Right cardiac atrium (tissue), 5 donors: ENCODE measurements at places on chromosomes 4 and X.

GRCh38 chrX:9352694-9353411, 112.0 kb upstream of the TBL1X start:
- DNase-seq, result no peak

DNA sequence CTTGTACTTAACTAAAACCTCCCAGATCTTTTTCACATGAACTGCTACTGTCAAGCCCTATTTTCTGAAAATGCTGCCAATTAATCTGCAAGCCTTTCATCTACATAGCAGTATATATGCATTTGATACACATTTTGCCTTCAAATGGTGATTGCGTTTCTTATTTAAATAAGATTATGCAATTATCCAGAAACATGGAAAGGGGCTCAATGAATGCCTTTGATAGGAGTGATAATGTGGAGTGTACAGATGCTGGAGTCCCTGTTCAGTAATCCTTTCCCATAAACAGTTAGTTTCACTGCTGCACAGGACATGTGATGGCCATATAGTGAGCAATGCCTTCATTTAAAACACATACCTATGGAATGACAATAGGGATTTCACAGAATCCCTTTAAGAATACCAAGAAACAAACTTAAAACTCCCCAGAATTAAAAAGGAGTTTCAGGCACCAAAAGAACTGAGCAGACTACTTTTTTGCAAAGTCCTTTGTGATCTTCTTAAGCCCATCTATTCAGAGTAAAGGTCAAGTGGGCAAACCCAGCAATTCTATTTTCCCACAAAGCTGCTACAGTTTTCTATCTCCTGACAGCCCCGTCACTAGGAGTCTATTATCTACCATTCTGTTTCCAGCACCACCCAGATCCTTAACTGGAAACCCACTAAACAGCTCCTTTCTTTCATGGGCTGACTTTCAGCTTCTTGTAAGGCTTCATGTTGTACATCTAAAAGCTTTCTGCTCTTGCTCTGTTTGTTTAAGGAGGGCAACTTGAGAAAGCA, 120.3 kb downstream of the UNC5C start:
- DNase-seq, result no peak

DNA sequence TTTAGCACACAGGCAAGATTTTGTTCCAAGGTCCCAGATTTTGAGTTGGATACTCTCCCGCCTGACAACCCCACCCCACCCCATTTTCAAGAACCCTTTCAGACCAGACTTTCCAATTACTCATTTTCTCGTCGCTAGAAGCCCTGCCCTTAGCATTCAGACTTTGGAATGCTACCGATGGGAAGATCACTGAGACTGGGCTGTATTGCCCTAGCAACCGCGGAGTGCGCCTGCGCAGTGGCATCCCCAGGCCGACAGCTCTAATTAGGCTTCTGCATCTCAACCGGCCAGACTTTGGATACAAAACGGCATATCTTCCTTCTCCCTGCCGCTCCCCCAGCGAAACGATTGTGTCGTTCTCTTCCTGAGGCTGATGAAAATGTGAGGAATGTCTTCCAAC, 3.4 kb downstream of the MAGEE2 start:
- DNase-seq, result peak; percentile 84

- DNase-seq, result no peak
Observed at GRCh38 chr4:145731028-145731427, 51.1 kb downstream of the C4orf51 start.

- no peak for DNase-seq
Observed at GRCh38 chr4:110270492-110271197, 72.2 kb upstream of the ELOVL6 start.

DNA sequence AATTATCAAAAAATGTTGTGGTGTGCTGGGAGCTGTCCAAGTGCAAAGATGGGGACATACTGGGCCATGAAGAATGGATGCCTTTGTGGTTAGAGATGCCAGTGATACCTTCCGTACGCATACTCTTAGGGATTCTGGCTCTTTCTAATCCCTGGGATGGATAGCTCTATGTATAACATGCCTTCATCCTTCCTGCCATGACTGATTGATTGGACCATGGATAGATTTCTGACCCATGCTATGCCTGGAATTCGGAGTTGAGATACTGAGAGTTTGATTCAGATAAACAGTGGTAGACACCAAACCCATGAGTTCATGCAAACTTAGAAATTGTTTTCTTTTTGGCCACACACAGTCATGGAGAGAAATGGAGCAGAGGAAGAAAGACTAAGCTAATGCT, 147.2 kb upstream of the WDFY3 start:
- no peak for DNase-seq

DNA sequence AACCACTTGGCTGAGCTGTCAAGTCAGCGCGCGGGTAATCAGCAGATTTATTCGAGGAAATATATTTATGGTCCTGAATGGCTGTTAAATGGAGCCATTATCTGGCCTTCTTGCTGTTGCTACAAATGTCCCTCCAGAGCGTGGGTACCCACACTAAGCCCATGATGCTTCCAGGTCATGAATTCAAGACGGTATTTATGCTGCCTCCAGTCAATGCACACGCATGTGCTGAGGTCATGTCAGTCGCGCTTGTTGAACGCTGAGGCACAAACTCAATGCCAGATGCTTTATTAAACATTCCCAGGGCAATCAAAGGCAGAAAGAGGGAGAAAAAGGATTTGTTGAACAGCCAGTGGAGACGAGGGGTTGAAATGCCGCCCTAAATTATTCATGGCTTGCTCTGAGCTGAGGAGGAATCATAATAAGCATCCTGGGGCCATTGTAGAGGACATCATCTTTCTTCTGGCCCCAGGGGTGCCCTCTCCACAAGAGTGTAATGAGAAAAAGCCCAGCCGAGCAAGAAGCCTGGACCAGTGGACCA, 36.1 kb upstream of the CLDN24 start:
- DNase-seq, result no peak

DNA sequence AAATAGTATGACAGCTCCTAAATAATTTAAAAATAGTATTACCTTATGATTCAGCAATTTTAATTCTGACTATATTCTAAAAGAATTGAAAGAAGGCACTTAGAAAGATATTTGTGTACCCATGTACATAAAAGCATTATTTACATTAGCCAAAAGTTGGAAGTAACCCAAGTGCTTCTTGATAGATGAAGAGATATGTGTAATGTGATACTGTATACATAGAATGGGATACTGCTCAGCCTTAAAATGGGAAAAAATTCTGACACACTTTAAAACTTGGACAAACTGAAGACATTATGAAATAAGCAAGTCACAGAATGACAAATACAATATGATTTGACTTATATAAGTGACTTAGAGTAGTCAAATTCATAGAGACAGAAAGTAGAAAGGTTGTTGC, 112.2 kb downstream of the IDS start:
- no peak for DNase-seq

- no peak for DNase-seq
Observed at GRCh38 chr4:64022560-64022959, 386.7 kb downstream of the TECRL start.

- peak; percentile 60 for DNase-seq
Observed at GRCh38 chr4:16721613-16722291, 176.7 kb downstream of the LDB2 start.

DNA sequence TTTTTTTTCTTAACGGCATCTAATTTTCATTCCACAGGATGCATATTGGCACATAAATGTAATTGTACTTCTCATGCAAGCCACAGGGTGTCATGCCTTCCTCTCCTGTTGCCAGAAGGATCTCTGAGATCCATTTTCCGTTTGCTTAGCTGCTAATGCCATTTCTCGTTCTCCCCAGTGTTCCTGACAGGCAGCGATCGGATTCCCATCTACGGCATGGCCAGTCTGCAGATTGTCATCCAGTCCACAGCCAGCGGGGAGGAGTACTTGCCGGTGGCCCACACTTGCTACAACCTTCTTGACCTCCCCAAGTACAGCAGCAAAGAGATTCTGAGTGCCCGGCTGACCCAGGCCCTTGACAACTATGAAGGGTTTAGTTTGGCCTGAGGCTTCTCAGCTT, 8.9 kb upstream of the NAP1L5 start:
- peak; percentile 35 for DNase-seq

- no peak for DNase-seq
Observed at GRCh38 chr4:37988670-37989069, 28.5 kb downstream of the PTTG2 start.

GRCh38 chr4:165926307-165926706, 53.3 kb downstream of the TLL1 start:
- no peak for DNase-seq

DNA sequence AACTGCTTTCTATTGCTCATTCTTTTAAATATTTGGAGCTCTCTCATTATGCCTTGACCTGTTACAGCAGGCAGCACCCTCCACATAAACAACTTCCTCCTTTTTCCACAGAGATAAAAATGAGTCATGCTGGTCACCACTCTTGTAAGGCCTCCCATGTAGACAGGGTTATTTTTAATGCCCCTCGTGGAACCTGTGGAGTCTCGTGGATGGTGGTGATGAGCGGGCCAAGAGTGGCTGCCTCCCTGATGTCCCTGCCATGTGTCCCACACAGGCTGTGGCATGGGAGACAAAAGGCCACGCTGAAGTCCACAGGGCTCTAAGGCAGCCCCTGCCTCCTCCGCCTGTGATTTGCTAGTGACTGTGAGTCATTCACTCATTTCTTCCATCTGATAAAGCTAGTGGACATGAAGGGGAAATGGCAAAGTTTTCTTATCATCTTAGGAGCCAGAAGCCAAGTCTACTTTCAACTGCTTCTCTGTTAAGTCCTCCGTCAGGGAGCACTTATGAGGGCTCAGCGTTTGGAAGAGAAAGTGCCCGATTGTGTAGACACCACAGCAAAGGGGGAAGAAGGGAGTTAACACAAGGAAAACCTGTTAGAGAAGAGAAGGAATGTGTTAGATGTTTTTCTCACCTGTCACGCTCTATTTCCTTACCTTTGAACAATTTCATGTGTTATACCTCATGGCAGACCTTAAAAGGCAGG, 121.6 kb upstream of the FAT1 start:
- peak; percentile 16 for DNase-seq

DNA sequence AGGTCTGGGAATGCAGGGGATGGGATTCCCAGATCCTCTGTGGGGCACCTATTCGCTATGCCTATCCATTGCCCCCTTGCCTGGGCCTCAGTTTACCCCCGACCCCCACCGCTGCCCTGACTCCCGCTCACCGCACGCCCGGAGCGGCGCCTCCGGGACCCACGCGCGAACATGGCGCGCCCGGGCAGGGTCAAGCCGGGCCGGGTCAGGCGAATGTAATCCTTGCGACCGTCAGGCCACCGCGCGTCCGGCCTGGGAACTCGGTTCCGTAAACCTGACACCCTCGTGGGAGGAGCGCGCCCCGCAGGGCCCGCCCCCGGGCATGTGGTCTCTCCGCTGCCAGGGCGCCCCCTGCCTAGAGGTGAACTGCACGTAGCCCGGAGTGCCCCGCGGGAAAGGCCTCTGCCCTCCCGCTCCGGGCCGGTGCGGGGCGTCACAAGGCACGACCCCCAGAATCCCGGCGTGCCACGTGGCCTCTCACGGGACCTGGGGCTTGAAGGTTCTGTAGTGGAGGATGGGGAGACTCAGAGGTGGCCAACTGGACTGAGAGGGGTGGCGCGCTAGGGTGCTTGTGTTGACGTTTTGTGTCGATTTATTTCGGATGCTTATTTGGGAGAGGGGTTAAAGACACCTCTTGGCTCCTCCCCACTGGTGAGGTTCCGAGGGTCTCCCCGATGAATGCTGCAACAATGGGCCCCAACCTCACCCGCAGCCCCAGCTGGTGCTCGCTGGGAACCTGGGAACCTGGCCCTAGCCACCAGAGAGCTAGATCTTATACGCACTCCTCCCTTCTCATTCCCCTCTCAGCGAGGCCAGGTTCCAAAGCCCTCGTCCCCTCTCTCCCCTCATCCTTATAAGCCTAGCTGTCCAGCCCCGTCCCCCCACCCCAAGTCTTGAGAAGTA, at the start of gene PRICKLE3:
PRICKLE3 (minus strand) TSS at position 249 of the 903 bp plus-strand sequence; CDS start at position 173, 76 bp downstream.
- peak; percentile 85 for DNase-seq

DNA sequence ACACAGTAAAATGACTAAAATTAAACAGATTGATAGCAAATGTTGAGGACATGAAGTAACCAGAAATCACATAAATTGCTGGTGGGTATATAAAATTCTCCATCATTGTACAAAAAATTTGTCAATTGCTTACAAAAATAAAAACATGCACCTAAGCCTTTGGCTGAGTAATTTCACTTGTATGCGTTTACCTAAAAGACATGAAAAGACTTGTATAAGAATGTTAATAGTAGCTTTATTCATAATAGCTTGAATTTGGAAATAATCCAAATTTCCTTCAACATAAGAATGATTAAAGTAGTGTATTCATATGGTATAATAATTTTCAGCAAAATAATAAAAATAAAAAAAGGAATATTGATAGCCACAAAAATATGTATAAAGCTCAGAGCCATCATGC, 37.7 kb downstream of the PDHA2 start:
- DNase-seq, result no peak

- DNase-seq, result no peak
Observed at GRCh38 chr4:48669086-48669485, 111.0 kb downstream of the FRYL start.

GRCh38 chr4:7874838-7875237, 64.8 kb downstream of the AFAP1 start:
- no peak for DNase-seq

DNA sequence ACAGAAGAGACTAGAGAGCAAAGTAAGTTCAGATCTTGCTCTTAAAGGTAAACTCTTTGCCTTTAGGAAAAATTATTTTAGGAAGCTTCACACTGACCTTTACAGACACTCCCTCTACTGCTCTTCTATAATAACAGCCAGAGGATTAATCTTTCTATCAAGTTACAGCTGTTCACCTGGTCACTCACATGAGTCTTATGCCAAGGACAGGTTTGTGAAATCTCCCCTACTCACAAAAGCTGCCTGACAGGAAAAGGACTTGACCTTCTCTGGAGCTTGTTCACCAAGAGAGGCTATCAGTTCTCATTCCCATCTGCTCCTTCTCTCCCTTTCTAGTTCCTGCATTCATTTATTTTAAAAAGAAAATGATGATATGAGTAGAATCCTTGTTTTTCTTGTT, 117.3 kb downstream of the C4orf51 start:
- DNase-seq, result no peak

GRCh38 chr4:82797405-82798111, 1.0 kb downstream of the SCD5 start:
- DNase-seq, result peak; percentile 45

DNA sequence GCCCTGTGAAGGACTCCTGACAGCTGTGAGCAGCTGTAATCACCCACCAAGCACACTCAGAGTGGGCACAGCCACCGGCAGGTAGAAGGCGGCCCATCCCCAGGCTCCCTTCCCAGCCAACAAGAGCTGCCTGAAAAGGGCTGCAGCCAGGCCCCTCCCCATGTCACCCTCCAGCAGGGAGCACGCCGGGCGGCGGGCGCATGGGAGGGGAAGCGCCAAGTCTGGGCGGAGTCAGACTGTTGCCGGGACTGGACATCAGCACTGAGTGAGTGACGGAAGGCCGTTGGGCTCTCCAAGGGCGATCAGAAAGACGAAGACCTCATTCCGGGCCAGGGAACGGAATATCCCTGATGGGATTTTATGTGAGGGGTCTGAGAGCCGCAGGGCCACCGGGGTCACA, 82.1 kb downstream of the PPP2R2C start:
- DNase-seq, result peak; percentile 55

DNA sequence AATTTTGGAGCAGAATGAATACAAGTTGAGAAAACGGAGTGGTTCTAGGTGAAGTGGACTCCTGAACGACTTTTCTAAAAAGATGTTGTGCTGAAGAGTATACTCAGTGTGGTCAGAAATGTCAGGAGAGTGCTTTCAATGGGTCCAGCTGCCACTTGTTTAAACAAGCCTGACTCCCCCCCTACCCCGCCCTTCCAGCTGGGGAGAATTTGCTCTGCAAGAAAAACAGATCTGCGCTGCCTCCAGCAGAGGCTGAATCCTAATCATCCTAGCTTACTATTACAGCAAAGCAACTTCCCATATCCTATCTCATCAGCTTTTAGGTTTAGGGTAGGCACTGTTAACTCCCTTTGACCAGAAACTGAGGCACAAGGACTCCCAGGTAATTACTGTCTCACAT, 1.9 kb downstream of the MAP3K15 start:
- DNase-seq, result no peak
